Motor neuron (in vitro differentiated cells): ENCODE measurements at places on chromosomes 16 and 17. TPM values are rescaled to one million over a fixed set of nuclear protein-coding genes. Genes with fewer than 3 reads are reported as not detected.

The TAC4 gene
- total RNA-seq: not detected in 2 replicates

The TMEM11 gene
- total RNA-seq: 26.9 and 28.6 TPM in 2 replicates

The CLDN6 gene
- 1.7 and 2.4 TPM in 2 replicates for total RNA-seq

The ACE gene
- total RNA-seq: 1.3 TPM in 2 replicates

The PMP22 gene
- total RNA-seq: 1.1 and 2.9 TPM in 2 replicates

The NEUROD2 gene
- total RNA-seq: 0.41 and 0.52 TPM in 2 replicates

The EPOP gene
- 1.4 and 1.6 TPM in 2 replicates for total RNA-seq

The SYCE1L gene
- not detected in 2 replicates for total RNA-seq

The WFDC1 gene
- total RNA-seq: 0.27 and 1.6 TPM in 2 replicates

The CALB2 gene
- 0.33 and 0.50 TPM in 2 replicates for total RNA-seq

DNA sequence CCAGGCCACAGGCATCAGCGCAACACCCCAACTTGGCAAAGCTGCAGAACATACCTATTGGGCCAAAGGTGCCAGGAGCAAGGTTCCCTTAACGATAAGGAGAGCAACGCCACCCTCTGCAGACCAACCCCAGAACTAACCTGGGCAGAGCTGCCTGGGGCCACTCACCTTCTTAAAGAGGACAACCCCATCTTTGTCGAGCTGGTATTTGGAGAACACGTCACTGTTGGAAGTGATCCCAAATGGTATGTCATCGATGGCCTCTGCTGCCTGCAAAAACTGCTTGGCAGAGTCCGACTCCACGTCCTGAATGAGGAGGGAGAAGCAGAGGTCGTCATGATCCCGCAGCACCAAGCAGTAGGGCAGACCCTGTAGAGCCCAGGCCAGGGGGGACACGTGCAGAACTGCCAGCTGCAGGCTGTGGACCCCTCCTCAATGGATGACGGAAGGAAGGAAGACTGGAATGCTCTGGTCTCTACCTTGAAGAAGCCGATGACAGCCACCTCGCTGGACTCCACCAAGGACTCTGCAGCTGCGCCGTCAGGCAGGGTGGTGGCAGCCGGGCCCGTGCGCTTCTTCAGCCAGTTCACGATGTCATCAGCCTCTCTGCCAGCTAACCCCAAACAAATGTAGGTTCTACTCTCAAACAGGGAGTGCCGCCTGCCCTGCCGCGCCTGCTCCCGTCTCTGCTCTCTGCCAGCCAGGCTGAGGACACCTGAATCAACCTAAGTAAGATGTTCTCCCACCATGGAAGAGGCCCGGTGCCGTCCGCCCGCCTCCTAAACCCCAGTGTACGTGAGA lies 5.2 kb downstream of the P4HB start:
- no peak for ATAC-seq

GRCh38 chr17:65360961-65361552 lies 200.4 kb downstream of the AXIN2 start:
- ATAC-seq: no peak

DNA sequence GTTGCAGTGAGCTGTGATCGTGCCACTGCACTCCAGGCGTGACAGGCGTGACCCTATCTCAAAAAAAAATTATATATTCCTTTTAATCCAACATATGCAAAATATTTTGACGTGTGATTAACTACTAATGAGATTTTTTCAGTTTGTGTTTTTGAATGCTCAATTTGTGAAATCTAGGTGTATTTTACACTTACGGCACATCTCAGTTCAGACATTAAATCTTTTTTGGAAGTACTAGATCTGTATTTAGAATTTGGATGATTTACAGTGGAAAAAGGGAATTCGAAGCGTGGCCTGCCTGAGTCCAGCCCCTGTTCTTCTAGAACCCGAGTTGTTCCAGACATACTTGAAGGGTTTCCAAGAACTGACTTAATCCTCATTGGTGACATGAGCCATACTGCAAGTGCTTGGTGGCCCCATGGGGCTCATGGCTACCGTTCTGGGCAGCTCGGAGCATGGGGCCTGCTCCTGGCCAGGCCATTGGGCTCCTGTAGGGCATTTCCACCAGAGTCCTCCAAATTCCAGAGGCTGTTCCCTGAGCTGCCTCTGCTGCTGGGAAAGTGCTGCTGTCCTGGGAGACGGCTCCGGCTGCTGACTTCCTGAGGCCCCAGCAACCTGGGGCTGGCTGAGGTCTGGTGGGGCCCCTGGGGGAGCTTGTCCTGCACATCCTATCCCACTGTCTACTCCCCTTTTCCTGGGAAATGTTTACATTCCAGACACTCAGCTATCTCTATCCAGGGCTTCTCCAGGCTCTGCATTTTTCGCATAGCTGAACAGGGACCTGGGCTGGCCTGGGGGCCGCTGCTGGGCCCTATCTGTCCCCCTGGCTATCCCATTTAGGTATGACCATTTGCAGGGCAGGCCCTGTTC lies 27.2 kb downstream of the LLGL2 start:
- peak; percentile 74 for ATAC-seq

GRCh38 chr16:87960296-87960695 lies 9.1 kb downstream of the BANP start:
- no peak for ATAC-seq

DNA sequence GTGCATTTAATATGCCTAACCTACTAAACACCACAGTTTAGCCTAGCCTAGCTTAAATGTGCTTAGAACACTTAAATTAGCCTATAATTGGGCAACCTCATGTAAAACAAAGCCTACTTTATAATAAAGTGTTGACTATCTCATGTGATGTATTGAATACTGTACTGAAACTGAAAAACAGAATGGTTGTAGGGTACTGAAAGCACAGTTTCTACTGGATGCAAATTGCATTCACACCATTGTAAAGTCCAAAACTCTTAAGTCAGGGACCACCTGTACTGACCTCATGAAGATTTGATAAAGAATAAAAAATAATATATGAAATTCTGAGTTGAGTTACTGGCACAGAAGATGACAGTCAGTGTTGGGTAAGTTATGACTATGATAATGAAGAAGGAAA lies 625.4 kb upstream of the SOX9 start:
- no peak for ATAC-seq

DNA sequence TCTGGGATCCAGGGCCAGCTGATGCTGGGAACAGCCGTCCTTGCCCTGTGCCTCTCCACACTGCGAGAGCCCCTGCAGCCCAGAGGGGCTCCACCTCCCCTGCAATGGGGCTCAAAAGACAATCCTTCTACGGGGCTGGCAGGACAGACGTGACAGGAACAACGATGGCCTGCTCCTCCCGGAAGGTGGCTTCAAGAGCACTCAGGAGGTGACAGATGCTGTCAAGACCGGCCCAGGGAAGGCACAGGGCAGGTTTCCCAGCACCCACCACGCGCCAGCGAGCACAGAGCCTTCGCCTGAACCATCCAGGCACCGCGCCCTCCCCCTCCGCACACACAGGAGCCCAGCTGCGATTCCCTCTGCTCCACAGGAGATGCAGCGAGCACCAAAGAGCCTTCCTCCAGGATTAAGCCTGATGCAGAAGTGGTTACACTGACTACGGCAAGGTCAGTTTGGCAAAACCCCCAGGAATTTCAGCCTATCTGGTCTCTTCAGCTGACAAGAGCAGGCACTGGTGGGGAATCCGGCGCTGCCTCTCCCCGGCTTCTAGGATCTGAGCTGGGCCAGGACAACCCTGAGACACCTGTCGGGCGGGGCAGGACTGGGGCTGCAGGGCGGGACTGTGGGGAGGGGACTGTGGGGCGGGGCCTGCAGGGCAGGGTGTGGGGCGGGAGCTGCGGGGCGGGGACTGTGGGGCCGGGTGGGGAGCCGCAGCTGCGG lies 103.4 kb downstream of the ZNF778 start:
- peak; percentile 16 for ATAC-seq

DNA sequence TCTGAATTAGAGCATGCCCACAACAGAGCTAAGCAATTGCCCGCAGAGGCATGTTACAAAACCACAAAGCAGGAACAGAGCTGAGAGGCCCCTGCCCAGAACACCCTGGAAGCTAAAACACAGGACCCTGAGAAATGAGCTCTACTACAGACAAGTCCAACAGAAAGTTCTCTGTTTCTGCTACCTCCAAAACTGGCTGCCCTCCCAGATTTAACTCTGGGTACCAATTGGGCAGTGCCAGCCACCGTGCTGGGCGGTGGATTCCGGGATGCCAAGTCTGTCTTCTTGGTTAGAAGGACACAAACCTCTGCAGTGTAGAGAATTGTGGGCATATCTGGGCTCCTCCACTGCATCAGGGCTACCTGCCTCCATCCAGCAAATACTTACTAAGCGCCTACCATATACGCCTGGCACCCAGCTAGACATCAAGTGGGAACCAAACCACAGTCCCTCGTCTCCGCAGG lies 1.0 kb downstream of the CMTM4 start:
- no peak for ATAC-seq

DNA sequence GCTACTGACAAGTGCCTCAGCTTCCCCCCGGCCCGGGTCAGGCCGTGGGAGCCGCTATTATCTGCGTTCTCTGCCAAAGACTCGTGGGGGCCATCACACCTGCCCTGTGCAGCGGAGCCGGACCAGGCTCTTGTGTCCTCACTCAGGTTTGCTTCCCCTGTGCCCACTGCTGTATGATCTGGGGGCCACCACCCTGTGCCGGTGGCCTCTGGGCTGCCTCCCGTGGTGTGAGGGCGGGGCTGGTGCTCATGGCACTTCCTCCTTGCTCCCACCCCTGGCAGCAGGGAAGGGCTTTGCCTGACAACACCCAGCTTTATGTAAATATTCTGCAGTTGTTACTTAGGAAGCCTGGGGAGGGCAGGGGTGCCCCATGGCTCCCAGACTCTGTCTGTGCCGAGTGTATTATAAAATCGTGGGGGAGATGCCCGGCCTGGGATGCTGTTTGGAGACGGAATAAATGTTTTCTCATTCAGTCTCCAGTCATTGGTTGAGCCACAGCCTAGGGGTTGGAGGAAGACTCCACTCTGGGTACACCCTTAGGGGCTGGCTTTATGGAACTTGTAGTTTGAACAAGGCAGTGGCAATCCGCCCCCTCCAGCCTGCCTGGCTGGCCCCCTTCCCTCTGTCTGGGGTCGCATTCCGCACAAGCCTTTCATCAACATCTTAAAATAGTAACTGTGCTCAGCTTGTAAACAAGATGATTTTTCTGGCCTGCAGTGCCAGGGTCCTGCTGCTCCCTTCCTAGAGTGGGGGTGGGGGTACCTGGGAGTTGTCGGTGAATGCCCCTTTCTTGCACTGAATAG lies 4.1 kb downstream of the SYNGR2 start:
- ATAC-seq: peak; percentile 50

DNA sequence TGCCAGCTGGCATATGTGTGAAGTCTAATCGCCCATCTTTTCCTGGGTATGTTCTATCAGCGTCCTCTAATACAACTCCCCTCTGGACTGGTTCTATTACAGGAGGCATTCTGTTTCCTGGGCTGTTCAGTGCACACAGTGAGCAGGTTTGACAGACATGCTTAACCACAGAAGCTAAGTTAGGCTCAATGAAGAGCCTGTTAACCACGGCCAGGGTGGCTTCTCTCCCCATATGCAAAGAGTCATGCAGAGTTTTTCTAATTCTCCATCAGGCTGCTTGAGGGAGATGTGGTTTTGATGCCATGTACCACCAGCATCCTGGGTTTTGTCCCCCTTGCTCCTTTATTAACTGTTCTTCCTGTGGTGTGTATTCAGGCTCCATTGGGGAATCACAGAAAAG lies 57.2 kb upstream of the ALOX12 start:
- no peak for ATAC-seq

GRCh38 chr16:78742501-78743283 lies 643.2 kb downstream of the WWOX start:
- ATAC-seq: no peak

DNA sequence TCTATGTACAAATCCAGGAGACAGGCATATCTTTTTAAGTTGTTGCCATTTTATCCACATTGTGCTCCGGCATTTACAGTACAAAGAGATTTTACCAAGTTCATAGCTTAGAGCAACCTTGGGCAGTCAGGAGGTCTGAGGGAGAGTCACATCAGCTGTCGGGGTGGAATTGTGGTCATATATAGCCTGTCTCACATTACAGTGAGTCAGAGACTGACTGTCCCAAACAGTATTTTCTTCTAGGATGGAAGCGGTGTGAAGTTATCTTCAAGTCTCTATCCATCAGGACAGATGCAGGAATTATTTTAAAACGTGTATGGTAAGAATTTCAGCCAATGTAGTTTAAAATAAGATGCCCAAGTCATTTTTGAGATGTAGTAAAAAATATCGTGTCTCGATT lies 53.0 kb downstream of the GPRC5B start:
- no peak for ATAC-seq

DNA sequence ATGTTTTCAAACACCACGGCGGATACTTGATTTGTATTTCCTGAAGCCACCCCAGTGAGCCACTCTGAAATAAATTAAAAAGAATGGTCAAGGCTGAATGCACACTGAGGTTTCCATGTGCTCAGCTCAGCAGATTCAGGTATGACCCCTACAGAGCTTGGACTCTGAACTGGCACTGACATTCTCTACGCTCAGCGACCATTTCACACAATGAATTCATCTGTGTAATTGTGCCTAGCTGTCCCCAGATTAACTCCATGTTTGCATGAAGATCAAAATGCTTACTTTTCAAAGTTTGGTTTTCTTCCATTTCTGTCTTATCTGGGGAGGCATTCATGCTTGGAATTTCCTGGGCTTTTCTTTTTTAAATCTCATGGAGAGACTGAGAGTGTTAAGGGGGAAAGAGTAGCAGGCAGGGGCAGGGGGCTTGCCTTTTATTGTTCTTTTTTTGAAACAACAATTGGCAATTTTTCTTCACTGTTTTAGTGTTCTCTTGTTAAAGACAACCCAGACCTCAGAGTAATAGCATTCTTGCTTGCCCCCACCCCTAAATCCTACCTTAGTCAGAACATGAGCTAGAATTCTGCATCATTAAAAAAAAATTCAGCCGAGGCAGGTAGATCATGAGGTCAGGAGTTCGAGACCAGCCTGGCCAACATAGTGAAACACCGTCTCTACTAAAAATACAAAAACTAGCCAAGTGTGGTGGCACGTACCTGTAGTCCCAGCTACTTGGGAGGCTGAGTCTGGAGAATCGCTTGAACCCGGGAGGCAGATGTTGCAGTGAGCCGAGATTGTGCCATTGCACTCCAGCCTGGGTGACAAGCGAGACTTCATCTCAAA lies 85.5 kb upstream of the HNF1B start:
- ATAC-seq: no peak

DNA sequence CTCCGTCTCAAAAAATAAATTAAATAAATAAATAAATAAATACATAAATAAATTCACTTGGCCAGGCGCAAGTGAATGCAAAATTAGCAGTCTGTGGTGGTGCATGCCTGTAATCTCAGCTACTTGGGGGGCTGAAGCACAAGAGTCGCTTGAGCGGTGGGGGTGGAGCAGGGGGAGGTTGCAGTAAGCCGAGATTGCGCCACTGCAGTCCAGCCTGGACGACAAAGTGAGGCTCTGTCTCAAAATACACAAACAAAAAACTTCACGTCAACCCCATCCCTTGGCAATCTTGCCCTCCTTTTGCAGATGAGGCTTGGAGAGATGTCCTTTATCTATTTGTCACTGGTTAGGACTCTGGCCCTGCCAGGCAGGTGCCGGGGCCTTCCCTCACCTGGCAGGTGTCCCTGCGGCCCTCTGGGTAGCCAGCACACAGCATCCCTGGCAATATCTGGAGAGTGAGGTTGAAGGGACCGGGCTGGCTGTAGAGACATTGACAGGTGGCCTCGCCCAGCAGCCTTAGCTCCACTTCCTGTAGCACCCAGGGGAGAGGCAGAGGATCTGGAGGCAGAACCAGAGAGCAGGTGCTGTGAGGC lies 4.4 kb downstream of the PRSS36 start:
- ATAC-seq: no peak

GRCh38 chr17:69607162-69607834 lies 192.8 kb downstream of the MAP2K6 start:
- peak; percentile 69 for ATAC-seq
